Stimulated activated CD4-positive, alpha-beta T cell treated with anti-CD3 and anti-CD28 coated beads, Interleukin-15, amount 100 ng/mL, for 24 hours (primary cell): ENCODE measurements at places on chromosomes 12 and 14.

GRCh38 chr12:6140651-6141447 is 16.4 kb upstream of the VWF start:
- peak; percentile 59 for DNase-seq

DNA sequence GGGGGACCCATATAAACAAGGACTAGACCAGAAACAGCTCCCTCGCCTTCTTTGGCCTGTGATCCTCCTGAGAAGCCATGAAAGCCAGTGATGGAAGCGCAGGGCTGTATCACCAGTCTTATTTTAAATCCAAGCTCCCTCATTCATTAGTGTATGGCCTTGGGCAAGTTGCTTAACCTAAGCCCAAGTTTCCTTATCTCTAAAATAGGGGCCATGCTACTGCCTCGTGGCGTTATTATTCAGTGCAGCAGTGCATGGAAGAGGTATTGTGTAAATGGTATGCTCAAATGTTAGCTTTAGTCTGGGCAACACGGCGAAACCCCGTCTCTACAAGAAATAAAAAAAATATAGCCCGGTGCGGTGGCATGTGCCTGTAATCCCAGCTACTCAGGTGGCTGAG is 9.9 kb downstream of the ESPL1 start:
- DNase-seq: no peak

DNA sequence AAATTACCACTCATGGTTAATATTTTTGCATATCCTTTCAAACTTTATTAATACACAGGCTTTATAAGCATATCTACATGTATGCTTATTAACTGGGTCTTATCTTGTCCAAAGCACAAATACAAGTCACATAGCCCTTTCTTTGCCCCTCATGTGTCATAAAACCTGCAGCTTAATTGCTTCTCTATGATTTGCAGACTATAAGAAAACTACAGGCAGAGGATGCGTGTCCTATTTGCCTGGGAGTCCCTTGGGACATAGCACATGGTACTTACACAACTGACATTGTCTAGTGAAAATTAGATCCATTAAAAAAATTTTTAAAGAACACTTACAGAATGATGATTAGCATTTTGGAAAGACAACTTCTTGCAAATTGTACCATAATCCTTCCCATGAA is 190.5 kb upstream of the PLEKHA5 start:
- DNase-seq: no peak

DNA sequence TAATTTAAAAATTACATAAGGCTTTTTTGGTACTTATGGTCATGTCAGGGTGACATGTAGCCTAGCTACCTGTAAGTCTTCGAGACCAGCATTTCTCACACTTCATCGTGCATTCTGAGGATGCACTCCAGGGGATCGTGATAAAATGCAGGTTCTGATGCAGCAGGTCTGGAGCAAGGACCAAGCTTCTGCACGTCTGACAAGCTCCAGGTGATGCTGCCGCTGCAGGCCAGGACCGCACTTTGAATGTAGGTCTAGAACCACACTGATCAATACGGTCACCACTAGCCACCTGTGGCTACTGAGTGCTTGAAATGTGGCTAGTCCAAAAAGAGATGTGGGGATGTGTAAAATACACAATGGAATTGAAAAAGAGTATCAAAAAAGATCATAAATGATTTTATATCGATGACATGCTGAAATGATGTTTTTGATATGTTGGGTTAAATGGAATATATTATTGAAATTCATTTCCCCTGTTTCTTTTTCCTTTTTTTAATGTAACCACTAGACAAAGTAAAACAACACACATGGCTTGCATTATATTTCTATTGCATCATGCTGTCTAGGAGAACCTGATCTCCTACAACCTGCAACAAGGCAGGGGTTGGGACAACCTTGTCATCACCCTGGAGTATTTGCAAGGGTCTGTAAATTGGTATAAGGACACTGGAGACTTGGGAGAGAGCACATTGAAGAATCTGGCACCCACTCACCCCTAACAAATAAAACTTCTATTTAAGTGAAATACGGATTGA is 142.4 kb downstream of the DPF3 start:
- DNase-seq: no peak

- no peak for DNase-seq
These were observed 210.0 kb upstream of the MYL2 start for GRCh38 chr12:111130336-111130735.

GRCh38 chr12:34163443-34163842 is 141.1 kb downstream of the ALG10 start:
- DNase-seq: no peak

GRCh38 chr14:85438481-85438942 is 91.4 kb upstream of the FLRT2 start:
- DNase-seq: no peak

DNA sequence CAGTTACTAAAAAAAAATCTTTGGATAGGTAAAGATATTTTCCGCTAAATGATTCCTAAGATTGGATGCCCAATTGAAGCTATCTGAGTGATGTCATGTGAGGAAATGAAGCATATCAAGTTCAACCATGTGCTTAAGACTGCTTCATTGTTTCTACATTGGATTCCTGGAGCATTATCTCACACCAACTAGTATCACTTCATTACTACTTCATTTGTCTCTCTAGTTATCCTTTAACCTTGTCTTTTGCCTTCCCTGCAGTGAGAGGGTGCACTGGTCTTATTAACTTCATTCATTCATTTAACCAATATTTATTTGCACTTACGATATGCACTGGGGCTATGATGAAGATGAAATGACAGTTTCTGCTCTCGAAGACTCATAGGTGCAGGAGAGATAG is 198.1 kb downstream of the SLC38A4 start:
- DNase-seq: no peak

DNA sequence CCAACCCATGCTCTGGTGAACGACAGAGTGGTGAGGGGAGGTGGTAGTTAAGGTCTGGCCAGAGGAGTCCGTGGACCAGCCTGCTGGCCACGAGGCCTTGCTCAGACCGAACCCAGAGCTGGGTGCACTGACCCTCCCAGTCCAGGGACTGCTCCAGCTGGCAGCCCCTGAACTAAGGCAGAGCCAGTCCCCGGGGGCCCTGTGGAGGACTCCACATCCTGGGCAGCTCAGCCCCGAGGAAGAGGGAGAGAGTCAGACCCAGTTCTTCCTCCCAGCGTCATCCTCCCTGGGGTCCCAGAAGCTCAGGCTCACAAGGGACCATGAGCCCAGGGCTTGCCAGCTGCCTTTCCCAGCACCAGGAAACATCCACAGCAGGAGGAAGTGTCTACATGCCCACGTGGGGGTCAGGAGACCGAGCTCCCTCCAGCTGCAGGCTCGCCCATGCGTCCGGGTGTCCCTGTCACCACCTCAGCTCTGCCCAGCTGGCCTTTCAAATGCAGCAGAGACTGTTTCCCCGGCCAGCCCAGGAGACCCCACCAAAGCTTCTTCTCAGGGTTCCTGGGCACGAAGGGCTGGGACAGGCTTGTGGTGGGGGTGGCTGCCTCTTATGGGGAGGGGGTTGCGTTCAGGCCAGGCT is 194.4 kb downstream of the KIF26A start:
- no peak for DNase-seq

- DNase-seq: no peak
These were observed 745 bp upstream of the ADCY4 start for GRCh38 chr14:24335461-24336171.

DNA sequence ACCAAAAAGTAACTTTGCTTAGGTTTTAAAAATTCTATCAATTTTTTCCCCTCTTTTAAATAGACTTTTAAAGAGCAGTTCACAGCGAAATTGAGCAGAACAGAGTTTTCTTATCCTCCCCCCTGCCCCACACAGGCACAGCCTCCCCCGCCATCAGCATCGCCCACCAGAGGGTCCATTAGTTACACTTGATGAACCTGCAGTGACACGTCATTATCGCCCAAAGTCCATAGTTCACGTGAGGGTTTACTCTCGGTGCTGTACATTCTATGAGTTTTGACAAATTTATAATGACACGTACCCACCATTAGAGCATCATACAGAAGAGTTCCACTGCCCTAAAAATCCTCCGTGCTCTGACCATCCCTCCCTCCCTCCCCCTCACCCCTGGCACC is 58.4 kb downstream of the FZD10 start:
- DNase-seq: no peak

DNA sequence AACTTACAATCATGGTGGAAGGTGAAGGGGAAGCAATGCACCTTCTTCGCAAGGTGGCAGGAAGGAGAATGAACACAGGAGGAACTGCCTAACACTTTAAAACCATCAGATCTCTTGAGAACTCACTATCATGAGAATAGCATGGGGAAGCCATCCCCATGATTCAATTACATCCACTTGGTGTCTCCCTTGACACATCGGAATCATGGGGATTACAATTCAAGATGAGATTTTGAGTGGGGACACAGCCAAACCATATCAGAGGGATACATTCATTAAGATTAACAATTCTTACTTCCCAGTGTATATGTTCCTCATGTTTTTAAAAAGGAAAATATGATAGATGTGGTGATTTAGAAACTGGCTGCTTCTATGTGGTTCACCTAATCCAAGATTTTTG is 117.9 kb downstream of the PDE3A start:
- no peak for DNase-seq

DNA sequence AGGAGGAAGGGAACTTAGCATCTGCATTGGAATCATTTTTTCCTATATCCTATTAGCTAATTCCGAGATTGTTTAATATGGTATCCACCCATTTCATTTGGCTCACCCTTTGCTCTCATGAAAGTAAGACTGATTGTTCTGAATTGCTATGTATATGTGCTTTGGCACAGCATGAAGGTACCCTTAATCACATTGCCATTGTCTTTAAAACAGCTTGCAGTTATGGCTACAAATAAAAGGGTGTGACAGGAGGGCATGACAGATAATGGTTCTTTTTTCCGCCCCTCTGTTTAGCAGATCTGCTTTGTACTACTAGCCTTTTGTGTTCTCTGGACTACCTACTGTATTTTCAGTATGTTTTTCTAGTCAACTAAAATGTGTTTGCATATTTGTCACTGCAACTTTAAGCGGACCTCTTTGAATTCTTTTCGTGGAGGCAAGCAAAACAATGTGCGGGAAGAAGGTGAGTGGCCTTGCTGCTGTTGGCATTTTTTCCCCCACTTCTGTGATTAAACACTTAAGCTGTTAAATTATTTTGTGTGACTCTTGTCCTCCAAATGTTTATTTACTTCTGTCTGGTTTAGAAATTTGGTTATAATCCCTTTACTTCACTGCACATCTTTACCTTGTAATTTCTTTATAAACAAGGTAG is 35.8 kb downstream of the FBXO34 start:
- DNase-seq: no peak

GRCh38 chr12:13373803-13374202 is 177.3 kb downstream of the EMP1 start:
- DNase-seq: no peak

DNA sequence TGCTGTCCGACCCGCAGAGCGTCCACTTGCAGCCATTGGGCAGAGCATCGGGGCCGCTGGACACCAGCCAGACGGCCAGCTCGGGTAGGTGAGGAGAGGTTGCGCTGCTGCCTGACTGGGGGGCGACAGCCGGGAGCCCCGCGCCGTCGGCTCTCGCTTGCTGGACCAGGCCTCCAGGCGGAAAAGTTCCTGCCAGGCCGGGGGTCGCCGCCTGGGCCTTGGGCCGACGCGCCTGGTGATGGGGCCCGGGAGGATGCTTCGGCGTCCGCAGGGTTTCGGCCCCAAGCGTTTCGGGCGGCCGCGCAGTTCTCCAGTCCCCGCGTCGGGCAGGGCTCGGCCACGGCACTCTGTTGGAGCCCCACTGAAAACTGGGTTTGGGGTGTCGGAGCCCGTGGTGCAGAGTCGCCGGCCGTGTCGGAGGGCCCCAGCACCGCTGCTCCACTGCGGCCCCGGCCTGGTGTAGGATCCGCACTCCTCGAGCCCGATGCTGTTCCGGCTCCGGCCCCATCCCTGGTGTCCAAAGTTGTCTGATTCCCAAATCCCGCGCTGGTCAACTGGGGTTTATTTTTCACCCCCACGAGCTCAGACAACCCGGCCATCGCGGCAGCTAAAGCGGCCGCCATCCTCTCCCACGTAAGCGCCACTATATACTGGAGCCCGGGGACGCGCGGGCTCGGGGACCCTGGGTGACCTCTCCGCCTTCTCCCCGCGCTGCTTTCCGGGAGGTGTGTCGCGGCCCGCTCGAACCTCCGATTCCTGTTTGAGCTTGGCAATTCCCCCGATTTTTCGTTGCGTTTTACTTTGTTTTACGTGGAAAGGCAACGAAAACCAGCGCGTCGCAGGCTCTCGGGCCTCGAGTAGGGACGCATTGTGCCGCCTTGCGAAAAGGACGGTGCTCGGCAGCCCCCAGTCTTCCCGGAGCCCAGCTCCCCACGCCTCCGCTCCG is 872 bp downstream of the VSX2 start:
- peak; percentile 21 for DNase-seq

DNA sequence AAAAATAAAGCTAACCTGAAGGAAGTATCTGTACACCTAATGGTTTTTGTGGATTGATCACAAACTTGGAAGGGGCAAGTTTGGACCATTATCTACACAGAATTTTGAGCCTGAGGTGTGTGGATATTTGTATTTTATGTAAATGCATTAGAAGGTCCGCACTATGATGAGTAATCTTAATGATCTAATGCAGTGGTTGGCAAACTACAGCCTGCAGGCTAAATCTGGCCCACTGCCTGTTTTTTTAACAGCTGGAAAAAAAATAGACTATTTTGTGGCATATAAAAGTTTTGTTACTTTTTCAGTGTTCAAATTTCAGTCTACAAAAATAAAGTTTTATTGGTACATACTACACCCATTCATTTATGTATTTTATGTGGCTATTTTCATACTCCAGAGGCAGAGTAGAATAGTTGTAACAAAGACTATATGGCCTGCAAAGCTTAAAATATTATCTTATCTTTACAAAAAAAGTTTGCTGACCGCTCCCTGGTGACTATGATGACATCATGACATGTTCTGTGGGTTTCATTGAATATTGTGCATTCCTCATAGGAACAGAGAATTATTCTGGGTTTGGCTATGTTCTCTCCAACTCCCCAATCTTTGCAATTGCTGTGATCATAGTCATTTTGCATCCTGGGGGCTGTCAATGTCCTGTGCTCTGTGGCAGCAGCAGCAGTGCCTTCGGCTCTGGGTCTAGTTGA is 962.6 kb upstream of the FBXO33 start:
- DNase-seq: no peak

GRCh38 chr14:77296155-77296554 is 24.5 kb downstream of the POMT2 start:
- DNase-seq: no peak

DNA sequence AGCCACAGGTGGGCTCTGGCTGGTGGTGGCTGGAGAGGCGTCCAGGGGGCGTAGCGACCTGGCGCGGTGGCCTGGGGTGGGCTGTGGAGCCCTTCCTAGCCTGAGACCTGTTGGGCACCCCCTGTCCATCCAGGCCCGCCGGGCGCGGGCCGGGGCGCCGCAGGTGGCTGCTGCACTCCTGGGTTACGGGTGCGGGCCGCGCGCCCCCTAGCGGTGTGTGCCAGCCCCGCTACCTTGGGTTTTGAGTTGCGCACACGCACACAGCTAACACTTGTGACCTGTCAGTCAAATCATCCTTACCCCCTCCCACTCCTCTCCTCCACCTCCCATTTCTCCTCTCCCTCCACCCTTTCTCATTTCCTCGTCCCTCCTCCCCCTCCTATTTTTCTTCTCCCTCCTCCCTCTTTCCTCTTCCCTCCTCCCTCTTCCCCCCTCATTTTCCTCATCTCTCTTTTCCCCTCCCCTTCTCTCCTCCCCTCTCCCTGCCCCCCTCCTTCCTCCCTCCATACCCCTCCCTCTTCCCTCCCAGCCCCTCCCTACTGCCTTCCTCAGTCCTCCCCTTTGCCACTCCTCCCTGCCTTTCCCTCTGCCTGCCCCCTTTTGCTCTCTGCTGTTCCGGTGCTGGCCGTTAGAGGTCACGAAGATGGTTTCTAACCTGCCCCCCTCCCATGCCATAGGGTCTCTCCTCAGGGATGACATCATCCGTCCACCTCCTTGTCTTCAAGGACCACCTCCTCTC is 2.3 kb downstream of the MEG3 start:
- no peak for DNase-seq
